ENCODE measurements at places on chromosomes 4 and X.
A peak's percentile ranks its signal among the peaks of the same experiment; 100 is the strongest.

GRCh38 chr4:183356931-183357675 lies 34.9 kb upstream of the CLDN24 start:
- no peak for DNase-seq

DNA sequence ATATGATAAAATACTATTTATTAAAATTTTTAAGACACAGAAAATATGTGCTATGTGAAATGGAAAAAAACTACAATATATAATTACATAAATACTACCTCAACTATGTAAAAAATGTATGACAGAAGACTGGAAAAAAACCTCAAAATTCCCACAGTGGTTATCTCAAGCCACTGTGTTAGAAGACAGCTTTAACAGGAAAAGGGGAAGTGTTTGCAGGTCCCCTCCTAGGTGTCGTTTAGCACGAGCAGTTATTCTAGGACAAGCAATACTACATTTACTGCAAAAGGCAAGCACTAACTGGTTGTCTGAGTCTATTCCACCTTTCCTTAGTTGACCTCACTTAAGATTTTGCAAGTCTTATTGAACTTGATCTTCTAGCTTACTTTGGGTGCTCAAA lies 44.9 kb upstream of the PHF8 start:
- DNase-seq, result no peak

DNA sequence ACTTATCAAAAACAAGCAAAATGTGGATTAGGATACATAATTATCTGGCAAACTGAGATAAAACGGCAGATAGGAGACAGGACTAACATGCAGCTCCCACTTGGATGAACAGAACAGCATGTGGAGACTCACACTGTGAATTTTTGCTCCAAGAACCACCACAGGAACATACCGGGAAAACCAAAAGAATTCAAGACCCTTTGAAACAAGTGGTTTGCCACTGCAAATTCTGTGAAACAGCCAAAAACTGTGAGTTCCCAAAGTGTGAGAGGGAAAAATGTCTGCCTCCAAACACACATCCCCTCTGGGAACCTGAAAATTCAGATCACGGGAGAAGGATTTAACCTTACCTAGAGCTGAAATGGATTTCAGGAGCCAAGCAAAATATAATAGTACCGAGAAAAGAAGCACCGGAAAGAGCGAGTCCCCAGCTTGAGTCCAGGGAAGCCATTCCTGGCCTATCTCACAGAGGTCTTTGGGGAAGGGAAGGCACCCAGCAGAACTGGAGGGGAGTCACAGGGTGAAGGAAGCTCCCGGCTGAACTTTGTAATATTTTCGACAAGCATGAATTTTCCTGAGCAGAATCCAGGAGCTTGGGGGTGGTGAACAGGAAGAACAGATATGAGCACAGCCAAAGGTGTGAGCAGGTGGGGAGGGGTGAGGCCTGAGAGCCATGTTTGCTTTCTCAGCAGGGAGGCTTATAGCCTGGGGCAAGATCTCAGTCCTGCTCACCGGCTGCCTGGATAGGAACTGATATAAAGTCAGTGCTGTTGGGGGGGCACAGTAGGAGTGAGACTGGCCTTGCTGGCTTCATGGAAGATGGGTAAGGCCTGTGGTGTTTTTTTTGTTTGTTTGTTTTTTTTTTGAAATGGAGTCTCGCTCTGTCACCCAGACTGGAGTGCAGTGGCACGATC lies 23.9 kb downstream of the MANBA start:
- DNase-seq, result no peak

DNA sequence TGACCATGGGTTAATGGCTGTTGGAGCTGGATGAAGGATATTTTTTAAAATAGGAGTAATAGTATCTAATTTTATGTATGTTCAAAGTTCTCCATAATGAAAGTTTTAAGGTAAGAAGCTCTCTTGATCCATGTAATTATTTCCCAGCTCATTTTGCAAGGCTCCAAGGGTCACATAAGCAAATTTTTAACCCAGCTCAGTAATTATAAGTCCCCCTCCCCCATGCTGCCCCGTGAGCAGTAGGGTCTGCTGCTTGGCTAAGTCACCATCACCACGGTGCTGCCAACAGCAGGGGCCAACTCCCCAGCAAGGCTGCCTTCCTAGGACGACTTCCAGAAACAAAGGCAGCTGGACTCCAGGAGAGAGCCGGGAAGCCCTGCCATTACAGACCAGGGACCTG lies 340.0 kb downstream of the FBXW7 start:
- no peak for DNase-seq

GRCh38 chrX:23637187-23637586 lies 30.1 kb upstream of the PRDX4 start:
- DNase-seq, result no peak

GRCh38 chr4:169998981-169999380 lies 27.2 kb downstream of the MFAP3L start:
- no peak for DNase-seq

DNA sequence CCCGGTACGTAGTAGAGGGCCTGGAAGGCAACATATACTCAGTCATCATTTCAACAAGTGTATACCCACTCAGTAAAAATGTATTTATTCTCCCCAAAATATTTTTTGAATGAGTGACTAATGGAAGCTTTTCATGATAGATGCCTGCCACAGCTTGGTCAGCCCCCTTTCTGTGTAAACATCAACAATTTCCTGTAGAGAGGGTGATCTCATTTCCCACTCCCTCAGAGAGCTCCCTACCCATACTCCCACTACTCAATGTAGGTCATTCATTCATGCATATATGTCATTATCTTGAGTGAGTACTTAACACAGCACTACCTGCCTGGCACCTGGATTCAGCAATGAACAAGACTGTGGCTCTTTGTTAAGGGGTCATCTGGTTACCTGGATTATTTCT lies 81.9 kb downstream of the STK32B start:
- no peak for DNase-seq

- no peak for DNase-seq
Observed at GRCh38 chrX:31665454-31665853, 593.6 kb upstream of the FTHL17 start.

GRCh38 chr4:44121210-44121609 lies 327.4 kb downstream of the KCTD8 start:
- no peak for DNase-seq

DNA sequence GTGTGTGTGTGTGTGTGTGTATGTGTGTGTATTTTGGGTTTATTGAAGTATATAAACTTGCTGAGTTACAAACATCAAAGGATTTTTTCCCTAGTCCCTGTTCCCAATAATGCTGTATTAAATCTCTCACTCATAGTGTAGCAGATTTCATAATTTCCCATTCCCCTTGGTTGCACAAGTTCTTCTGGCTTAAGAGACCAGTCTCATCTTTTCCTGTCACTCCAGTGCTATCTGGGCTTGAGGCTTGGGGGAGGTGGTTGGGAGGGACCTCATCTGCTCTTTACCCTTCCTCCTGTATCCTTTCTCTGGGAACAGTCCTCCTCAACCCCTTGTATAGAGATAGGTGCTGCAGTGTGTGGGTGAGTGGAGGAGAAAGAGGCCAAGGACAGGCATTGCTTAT lies 285.4 kb upstream of the BOD1L1 start:
- DNase-seq, result no peak

DNA sequence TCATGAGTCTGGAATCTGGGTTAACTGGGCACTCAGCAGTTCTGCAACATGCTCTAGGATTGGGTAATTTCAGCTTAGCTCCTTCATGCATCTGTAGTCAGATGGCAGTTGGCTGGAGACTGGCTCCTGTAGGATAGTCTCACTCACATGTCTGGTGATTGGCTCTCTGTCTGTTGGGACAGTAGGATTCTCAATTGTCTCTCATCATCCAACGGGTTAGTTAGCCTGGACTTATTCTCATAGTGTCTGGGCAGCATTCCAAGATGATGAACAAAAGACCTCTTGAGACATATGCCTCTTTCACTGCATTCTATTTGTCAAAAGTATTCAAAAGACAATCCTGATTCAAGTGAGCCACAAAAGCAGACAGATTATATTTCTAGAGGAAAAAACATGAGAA lies 795.6 kb upstream of the GALNTL6 start:
- no peak for DNase-seq

DNA sequence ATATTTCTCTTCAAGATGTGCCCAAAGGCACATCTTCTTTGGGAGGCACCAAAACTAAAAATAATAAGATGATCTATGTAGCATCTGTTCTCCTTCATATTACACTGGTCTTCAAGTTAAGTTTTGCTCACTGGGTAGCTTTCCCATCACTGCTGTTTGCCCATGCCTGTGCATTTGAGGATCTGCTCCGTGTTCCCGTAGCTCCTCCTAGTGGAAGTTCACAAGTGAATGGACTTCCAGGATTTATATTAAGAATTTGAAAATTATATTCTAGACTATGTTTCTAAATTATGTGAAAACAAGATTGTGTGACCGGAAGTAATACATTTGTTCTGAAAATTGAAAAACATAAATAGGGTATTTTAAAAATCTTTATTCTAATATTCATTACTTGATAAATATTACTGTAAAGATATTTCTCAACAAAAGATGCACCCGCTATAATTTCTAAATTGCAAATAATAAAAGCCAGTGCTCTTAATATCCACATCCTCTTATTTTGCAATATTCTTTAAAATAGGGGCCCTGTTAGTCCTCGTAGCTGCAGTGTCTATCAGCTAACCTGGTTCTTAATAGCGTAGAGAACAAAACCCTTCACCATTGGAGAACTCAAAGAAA lies 147.7 kb downstream of the RBM46 start:
- DNase-seq, result no peak

- no peak for DNase-seq
Observed at GRCh38 chrX:10576186-10576585, 44.2 kb downstream of the MID1 start.

- DNase-seq, result no peak
Observed at GRCh38 chr4:68490826-68491457, 43.7 kb downstream of the TMPRSS11E start.

- DNase-seq, result no peak
Observed at GRCh38 chr4:110533940-110534339, 58.0 kb downstream of the ENPEP start.

DNA sequence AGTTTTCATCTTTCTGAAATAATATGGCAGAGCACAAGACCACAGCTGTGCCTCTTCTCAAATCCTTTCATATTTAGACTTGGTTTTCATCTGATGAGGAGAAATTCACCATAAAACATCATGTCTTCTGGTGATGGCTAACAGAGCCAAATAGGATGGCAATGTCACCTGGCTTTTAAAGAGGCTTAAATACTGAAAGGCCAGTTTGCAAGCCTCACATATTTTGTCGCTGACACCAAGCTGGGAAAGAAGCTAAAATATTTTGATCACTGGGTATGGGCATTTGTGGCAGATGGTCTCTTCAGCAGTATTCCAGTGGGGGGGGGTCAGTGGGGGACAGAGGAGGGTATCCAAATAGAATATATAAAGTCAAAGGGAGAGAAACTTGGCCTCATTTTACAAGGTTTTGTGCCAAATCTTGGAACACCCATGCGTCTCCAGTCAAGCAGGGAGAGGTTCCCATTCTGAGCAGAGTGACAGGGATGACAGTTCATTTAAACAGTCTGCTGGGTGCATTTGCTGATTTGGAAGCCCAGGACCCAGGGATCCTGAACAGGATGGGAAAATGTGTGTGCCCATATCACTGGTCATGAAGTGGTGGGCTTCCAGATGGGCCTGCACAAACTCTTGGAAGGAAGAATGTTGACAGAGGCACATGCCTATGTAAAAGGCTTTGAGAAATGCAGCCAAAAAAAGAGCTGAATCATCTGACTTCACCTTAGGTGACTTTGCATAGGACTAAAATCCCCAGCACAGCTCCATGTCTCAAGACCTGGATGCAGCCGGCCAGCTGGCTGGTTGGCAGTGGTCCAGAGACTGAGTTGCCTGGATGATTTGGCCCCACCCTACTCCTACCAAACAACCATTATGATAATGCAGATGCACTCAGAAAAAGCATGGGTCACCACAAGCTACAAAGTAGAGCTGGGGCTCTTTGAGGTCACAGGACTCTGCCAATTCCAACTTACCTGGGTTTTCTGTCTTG lies 484.4 kb upstream of the NR3C2 start:
- DNase-seq, result no peak

- DNase-seq, result no peak
Observed at GRCh38 chrX:153636716-153637115, 10.3 kb upstream of the DUSP9 start.

GRCh38 chr4:77157859-77158486 lies 966 bp downstream of the CCNG2 start:
- peak; percentile 65 for DNase-seq

GRCh38 chrX:102892103-102892502 lies 45.0 kb upstream of the RAB40AL start:
- no peak for DNase-seq

GRCh38 chr4:173466101-173466500 lies 63.9 kb downstream of the HAND2 start:
- DNase-seq, result no peak

DNA sequence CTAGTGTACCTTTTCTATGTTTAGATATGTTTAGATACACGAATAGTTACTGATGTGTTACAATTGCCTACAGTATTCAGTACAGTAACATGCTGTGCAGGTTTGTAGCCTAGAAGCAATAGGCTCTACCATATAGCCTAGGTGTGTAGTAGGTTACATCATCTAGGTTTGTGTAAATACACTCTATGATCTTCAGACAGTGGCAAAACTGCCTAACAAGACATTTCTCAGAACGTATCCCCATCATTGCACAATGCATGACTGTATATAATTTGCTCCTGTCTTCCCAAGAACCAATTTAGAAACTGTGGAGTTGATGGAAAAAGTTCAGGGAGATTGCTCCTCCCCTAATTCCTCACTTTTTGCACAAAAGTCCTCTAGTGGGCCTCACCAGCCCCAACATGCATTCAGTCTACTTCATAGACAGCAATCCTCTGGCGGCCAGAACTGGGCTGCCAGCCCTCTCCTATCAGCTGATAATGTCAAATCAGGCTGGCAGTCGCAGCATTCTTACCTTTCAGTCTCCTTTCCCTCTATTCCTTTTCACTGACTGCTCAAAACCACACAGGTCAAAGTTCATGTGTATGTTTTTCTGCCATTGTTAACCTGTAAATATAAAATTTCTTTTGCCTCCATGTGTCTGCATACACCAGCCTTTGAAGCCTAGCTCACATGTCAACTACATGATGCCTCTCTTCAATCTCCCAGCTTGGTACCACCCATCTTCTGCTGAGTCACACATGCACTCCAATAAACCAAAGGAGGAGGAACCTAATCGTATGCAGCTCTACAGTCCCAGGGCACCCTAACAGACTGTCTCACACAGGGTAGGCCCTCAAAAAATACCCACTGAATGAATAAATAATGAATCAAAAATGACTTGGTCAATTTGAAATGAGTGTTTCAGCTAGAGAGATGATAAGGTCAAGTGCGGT lies 32.0 kb downstream of the BCLAF3 start:
- no peak for DNase-seq

- DNase-seq, result no peak
Observed at GRCh38 chr4:138696058-138696457, 319.5 kb upstream of the NOCT start.

DNA sequence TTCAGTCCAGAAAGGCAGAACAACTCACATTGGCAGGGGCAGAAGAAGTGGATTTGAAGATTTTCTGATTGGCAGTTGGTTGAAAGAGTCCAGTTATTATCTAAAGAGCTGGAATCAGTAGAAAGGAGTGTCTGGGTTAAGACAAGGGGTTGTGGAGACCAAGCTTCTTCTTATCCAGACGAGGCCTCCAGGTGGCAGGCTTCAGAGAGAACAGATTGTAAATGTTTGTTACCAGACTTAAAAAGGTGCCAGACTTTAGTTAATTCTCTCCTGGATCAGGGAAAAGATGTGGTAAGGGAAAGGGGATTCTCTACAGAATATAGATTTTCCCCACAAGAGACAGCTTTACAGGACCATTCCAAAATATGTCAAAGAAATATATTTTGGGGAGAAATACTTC lies 36.7 kb upstream of the TLR3 start:
- no peak for DNase-seq

Data from CD4-positive, alpha-beta T cell treated with Interleukin-15 for 4 hours (primary cell).